NCI-H146 (cell line): ENCODE measurements at places on chromosomes 1 and 21.

DNA sequence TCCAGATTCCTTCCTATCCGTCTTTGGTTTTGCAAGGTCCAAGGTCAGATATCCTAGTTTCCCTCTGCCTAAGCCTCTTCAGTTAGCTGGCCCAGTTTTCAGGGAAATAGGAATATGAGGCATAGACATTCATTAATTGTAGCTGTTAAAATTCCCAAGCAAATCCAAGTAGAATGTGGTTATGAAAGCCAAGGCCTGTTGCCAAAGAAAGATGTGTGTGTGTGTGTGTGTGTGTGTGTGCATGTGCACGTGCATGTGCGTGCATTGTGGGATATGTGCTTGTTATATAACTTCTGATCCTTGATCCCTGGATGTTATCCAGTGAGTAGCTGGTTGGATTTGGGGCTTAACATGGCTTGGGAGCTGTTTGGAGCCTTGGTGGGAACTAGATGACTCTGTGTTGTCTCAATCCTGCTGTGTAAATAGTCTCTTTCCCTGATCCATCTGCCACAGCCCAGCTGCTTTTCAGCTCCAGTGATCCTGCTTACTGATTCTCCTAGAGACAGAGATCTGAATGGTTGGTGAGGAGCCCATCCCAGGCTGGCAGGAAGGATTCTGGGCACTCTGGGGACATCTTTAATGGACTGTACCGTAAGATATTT lies 70.6 kb upstream of the GCLM start:
- DNase-seq, result peak; percentile 67

GRCh38 chr1:89100412-89100811 lies 25.5 kb downstream of the GBP2 start:
- DNase-seq, result no peak

DNA sequence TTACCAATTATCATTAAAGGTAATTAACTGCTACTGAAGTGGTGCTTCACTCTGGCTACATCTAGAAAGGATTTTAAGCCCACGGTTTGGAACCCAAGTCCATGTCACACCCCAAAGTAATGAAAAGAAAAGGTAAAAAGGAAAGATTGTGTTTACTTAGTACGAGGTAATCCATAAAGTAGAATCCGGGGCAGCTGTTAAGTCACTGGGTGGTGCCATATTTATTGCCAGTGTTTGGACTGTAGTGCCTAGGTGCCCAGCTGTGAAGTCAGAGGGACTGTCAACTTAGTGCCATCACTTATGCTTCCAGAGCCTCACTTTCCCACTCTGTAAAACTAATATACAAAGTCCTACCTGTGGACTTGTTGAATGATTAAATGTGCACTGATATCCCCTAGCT lies 52.2 kb upstream of the GRHL3 start:
- no peak for DNase-seq

DNA sequence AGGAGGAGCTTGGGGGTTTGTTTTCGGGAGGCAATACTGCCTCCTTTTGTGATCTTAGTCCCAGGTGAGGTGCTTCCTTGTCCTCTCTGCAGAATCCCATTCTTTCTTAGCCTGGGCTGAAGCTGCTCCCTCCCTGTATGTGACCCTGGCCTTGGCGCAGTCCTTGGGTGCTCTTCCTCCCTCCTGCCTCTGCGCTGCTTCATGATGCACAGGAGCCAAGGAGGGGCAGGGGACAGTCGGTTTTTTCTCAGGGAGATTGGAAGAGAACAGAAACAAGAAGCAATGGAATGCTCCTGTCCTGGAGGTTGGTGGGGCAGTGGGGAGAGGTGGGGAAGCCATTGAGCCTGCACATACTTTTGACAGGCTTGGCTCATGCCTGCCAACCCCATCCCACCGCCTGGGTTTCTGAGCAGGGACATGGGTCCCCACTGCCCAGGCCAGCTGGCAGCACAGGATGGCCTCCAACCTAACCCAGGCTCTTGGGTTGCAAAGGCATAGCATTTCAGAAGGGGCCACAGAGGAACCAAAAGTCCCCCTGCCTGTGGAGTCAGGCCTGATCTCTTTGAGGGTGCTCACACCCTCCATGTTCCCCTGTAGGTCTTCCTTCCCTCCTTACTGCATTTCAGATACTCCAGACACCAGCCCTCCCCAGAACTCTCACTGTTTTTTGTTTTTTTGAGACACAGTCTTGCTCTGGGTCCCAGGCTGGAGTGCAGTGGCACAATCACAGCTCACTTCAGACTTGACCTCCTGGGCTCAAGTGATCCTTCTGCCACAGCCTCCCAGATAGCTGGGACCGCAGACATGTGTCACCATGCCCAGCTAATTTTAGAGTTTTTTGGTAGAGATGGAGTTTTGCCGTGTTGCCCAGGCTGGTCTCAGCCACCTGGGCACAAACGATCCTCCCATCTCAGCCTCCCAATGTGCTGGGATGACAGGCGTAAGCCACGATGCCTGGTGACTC lies 16.1 kb downstream of the IL6R start:
- no peak for DNase-seq

- no peak for DNase-seq
Observed at GRCh38 chr1:42017259-42017658, 98.5 kb upstream of the HIVEP3 start.

- no peak for DNase-seq
Observed at GRCh38 chr1:201713086-201713810, 115.7 kb upstream of the IPO9 start.

DNA sequence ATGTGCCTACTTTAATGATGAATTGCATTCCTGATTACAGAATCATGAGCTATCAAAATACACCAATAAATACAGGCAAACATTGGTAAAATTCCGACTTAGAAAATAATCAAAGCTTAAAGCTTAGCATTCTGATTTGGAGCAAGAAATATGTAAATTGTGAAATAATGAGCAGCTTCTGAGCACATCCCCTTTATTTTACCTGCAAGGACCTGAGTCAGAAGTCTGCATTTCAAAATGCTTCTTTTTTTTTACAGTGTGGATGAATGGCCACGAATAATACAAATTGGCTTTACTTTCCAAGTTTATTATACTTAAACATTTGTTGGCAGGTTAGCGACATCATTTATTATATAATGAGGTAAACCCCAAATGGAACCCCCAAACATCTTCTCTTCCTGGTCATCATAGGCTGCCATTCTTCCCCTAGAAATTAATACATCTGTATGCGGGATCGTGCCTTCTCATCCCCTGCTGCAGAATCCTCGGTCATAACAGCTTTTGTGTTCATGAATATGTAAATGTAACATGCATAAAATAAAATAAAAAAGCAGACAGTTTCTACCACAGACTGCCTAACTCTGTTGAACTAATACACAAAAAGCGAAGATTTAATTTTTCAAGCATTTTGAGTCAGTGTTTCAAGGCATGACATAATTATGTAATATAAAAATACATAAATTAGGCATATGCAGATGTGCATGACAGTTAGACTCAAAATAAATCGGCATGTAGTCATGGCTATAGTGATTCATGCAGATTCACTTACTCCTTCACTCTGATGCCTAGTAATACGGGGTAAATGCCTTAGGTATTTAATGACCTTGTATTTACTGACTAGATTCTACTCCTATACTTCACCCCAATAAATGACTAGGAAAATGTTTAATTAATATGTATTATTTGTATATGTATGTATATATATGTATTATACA lies 339.7 kb downstream of the USP25 start:
- DNase-seq, result no peak
